ENCODE measurements at places on chromosomes 6 and 20.

- DNase-seq: no peak
Observed at GRCh38 chr20:50930976-50931305, 296 bp downstream of the ADNP start.

DNA sequence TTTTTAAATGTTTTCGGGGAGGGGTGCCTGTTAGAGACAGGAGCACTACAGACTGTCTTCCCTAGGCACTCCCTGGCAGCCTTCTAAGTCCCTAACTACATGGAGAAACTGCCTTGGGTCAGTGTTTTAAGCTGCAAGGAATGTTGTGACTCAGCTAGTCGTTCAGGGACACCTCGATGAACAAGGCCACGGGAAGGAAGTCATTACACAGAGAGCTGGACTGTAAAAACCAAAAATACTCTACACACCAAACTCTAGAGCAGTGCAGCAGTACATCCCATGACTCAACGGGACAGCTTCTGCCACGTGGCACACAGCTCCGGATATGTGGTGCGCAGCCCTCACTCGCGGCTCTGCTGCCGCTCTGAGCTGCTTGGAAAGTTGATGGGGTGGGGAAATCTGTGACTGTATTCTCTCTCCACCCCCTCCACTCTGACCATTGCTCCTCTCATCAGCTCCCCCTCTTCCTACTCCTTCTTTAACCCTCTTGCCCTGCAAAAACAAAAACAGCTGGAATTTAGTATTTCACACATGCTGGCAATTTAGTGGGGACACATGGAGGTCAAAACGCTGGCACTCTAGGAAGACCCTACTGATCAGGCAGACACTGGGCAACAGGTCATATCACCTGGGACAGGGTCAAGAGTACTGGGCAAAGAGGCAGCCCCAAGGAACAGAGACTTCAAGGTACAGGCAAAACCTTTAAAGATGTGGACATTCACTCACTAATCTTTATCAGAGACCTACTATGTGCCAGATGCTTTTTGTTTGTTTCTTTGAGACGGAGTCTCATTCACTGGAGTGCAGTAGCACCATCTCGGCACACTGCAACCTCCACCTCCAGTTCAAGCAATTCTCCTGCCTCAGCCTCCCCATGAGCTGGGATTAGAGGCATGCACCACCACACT lies 10.9 kb upstream of the LPIN3 start:
- DNase-seq: peak; percentile 53

- DNase-seq: no peak
Observed at GRCh38 chr6:143401068-143401446, 49.4 kb downstream of the ADAT2 start.

GRCh38 chr6:46246727-46247126 lies 75.9 kb upstream of the ENPP5 start:
- no peak for DNase-seq

DNA sequence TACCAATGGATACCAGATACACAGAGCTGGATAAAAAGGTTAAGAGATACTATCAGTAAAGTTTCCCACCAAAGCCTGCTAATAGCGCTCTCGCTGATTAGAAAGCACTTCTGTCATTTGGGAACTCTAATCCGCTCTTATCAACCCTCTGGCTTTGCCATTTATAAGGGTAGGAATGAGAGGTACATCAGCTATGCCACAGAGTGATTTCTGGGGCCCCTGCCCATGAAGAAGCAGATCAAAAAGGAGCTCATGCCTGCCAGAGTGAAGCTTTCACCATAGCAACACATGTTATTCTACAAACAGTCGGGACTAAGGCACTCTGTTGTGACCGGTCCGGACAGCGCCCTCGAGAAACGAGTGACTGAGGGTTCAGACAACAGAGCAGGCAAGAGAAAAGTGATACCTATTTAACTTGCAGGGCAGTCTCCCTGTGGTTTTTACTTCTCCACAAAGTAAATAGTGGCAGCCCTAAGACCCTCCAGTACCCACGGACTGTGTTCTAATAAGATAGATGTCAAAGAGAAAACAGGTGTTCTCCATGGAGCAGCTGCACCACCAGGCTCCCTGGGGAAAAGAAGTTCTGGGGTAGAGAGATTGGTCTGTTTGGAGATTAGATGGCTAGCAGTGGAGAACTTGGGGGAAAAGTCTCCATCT lies 5.6 kb downstream of the TRAM2 start:
- DNase-seq: no peak

- DNase-seq: no peak
Observed at GRCh38 chr6:153032255-153032882, 29.9 kb upstream of the MTRF1L start.

- DNase-seq: no peak
Observed at GRCh38 chr6:124434421-124434820, 527.8 kb upstream of the RNF217 start.

DNA sequence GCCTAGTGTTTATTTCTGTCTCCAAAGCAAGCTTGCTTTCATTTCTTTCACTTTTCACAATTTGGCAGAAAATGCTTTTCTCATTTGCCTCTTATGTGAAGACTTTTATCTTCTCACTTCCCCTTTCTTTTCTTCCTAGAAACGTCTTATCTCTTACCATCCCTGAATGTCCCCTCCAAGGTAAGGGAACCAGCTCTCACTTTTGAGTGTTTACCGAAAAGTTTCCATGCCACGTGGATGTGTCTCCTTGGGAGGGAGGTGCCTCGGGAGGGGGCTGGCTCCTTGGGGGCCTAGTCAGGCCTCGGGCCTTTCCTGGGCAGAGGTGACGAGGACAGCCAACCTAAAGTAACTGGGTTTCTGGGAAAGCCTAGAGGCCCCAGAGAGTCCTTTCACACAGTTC lies 127.4 kb downstream of the CD24 start:
- no peak for DNase-seq

- DNase-seq: peak; percentile 40
Observed at GRCh38 chr6:141677598-141678211, 455.0 kb upstream of the GJE1 start.

DNA sequence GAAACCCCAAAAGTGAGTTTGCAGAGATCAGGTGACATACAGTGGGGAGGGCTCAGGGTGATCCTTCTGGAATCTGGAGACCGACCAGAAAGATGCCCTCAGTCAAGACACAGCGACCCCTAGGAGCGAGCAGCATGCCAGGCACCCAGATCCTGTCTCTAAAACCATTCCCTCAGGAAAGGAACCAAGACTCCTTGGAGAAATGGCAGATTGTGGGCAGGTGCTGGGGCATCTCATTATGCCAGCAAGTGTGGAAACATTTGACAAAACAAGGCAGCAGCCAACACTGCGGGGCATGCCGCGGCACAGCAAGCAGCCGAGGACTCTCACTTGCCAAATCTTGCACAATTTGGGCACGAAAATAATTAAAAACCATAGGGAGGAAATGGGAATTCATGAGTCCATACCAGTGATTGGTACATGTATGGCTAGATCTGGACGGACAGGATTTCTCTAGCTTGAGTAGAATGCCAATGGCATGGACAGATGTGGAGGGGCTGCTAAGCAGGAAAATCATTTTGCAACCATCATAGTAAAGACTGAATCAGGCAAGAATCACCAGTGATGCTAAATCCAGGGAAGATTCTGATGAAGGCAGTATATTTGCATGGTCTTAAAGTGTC lies 76.9 kb downstream of the GINS1 start:
- DNase-seq: no peak

- peak; percentile 67 for DNase-seq
Observed at GRCh38 chr6:14857501-14857900, 388.4 kb upstream of the JARID2 start.
